ENCODE measurements at places on chromosomes 1 and 21.

DNA sequence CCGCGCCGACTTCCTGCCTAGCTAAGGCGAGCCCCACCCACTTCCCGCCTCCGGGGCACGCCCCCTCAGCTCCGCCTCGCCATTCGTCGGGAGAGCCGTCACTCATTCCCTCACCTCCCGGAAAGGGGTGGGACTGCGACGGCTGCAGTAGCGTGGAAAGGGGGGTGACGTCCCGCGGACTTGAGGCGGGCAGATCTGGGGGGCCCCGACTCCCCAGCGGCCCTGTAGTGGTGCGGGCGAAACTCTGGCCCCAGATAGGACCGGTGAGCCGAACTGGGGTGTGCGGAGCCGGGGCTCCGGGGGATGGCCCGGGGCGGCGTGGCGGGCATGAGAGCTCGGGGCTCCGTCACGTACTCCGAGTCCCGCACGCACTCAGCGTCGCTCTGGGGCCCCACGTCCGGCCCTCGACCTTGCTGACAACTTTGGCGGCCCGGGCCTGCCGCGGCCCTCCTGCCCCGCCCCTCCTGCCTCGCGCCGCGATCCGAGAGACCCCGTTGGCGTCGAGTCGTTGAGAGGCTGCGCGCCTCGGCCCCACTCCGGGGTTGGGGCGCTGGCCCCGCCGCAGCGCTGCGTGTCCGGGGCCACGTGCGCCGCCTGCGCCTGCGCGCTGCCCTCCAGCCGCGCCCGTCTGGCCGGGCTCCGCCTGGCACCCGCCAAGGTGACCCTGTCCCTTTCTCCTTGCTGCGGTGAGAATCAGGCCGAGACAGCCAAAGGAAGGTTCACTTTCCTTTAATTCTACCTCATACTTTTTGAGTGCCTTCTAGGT, 395 bp upstream of the ENO1 start:
- peak; percentile 97 for DNase-seq

DNA sequence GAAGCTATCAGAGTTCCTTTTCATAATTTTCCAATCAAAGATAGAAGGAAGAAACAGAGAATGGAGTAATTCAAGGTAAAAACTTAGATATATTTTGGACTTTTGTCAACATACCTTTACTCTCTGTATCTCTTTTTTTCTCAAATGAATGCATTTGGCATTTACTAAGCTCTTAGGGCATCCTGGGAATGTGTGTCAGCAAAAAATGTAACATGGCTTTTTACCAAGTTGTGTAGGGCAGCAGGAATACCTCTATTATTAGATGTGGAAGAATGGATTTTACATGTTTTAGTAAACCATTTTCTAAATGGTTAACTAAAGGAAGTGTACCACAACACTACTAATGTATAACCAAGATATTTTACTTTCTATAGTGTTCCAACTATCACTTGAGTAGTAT, 4.2 kb upstream of the COL11A1 start:
- peak; percentile 44 for DNase-seq

GRCh38 chr1:169872906-169873305, 20.8 kb downstream of the SCYL3 start:
- DNase-seq, result peak; percentile 70

DNA sequence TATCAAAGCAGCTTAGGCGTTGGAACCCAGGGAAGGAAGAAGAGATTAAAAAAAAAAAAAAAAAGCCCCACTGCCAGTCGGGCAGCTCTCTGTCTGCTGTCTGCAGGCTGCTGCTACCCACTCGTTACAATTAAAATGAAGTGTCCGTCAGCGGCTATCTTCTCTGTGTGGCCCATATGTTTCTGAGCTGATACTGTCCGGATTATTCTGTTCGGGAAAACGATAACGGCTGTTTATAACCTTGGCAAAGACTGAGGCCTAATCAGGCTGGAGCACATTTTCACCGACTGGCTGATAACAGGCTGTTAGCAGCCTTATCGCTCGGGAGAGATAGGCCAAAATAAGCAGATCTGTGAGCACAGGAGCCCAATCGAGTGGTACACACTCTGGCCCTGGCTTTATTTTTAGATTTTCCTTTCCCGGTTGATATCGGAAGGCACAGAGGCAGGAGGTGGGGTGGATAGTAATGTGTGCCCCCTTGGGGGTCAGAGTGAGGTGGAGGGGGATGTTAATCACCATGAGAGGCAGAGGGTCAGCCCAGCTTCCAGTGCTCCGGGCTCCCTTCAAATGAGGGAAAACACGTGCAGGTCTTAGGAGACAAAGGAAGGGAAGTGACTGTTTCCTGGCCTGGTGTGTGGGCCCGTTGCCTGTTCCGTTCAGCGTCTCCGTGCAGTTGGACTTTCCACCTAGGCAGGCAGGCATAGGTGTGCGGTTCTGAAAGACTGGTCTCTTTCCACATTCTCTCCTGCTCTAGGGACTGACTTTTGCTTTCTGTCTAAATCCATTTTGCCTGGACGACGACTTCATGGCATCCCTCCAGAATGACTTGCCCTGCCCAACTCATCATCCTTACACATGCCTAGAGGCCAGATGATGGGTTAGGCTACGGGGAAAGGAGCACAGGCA, 153.4 kb downstream of the PBX1 start:
- DNase-seq, result no peak

GRCh38 chr21:42818328-42818749, 61.0 kb downstream of the WDR4 start:
- no peak for DNase-seq

DNA sequence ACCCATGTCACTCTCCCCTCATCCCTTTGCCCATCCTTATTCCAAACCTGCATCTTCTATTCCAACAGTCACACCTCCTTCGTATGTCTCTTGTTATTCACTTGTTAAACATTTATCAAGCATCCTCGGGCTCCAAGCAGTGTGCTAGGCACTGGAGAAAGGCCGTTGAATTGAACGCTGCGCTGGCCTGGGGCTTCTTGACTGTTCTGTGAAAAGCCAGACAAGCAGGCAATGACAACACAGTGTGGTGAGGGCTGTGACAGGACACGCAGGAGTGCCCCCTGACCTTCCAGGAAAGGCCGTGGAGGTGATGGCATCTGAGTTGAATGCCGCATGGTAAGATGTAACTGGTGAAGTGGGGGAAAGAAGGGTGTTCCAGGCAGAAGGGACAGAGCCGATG, 19.2 kb downstream of the ETV3 start:
- DNase-seq, result no peak

DNA sequence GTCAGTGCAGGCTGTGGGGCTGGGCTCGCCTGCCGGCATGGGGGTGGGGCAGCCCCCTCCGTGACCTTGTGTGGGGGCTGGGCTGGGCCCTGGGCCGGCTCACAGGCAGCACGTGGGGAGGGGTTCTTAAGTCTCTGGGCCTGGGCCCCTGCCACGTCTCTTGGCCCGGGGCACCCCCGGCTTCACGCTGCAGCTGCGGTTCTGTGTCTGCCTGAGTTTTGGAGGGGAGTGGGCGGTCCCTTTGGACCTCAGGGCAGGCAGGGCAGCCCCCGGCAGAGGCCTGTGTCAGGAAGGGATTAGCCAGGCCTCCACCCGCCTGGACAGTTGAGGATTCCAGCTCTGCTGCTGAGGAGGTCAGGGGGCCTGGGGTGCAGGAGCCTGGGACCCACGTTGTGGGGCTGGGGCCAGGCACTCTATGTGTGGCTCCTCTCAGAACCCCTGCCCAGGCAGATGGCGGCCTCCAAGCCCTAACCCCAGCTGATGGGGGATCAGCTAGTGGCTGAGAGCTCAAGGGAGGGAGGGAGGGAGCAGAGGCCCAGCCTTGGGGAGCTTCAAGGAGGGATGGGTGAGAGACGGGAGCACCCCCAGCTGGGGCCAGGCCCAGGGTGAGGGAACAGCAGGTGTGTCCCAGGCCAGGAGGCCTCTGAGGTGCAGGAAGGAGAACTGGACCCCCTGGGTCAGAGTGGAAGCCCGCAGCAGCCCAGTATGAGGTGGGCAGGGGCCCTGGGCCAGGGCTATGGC, 1.8 kb upstream of the PLCH2 start:
- no peak for DNase-seq

GRCh38 chr1:24406788-24407187, 6.8 kb downstream of the STPG1 start:
- no peak for DNase-seq

- DNase-seq, result no peak
Observed at GRCh38 chr21:18460979-18461378, 57.4 kb upstream of the TMPRSS15 start.

DNA sequence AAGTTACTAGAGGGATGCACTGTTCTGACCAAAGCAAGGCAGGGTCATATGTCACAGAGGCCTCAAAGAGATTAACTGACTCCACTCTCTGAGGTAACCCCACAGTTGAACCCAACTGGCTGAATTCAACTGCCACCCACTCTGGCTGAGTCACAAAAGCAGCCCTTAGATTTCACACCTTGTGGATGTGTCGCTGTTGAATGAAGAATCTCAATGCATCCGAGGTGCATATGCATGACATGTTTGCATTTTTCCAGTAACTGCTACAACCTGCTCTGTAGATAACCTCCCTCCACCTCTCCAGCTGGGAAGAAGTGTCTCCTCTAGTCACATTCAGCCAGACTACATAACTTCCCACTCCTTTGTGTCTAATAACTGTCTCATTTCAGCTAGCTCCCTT, 27.9 kb upstream of the KIF21B start:
- no peak for DNase-seq

All from fibroblast of skin of abdomen (primary cell).